ENCODE measurements at places on chromosomes 3 and 15. TPM values are rescaled to one million over a fixed set of nuclear protein-coding genes. Genes with fewer than 3 reads are reported as not detected.

The RNF111 gene
- total RNA-seq = 39.6 TPM

The GAP43 gene
- 0.96 TPM for total RNA-seq

The SI gene
- 6.5 TPM for total RNA-seq

The GREM1 gene
- total RNA-seq = 9.1 TPM

The GOLGA6A gene
- total RNA-seq = not detected

GRCh38 chr3:43997788-43998369 is 243.8 kb upstream of the TOPAZ1 start:
- no peak for DNase-seq

DNA sequence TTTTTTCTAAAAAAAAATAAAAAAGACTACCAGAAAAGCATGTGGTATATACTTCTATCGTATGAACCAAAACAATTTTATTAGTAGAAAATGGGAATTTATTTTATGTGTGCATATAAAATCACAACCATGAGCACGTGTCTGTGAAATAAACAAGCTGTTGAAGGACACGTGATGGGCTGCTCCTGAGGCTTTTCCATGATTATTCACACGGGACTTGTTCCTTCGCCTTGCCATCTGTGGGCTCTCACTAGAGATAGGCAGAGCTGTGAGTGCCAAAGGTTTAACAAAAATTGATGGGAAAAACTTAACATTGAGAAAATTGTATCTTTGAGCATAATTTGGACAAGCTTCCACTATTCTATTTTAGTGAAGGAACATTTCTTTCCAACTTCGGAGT is 12.4 kb upstream of the ETV5 start:
- DNase-seq = no peak

- no peak for DNase-seq
These were observed 98.3 kb downstream of the ABHD5 start for GRCh38 chr3:43789028-43789427.

GRCh38 chr3:182482705-182483104 is 310.6 kb upstream of the ATP11B start:
- no peak for DNase-seq

DNA sequence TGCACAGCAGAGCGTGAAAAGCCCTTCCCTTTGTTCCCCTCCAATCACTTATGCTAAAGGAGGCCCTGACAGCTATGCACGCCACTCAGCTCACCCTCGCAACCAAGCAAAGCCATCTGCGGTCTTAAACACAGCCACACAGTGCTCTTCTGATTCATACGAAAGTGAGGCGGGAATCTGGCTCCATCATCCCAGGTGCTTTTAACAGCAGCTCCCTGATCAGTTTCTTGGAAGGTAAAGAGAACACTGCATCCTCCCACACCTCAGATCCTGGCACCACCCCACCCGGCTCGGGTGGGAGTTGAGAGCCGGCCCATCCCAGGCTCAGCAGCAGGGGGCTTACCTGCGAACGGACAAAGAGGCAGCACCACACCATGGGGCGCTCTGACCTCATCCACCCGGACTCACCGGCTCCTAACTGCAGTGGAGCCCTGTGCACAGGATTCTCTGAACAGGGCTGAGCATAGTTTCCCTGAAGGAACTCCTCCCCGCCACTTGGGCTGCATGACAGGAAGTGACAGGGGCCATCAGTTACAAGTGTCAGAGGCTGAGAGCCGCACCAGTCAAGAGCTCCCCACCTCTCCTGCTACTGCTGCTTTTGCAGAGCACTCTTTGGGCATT is 114.3 kb upstream of the ARHGEF3 start:
- DNase-seq = peak; percentile 43

- DNase-seq = no peak
These were observed 391.1 kb upstream of the MDFIC2 start for GRCh38 chr3:70703305-70704102.

GRCh38 chr3:72270730-72271129 is 485.8 kb upstream of the PROK2 start:
- DNase-seq = no peak

GRCh38 chr15:53580366-53580765 is 179.1 kb downstream of the WDR72 start:
- no peak for DNase-seq

GRCh38 chr3:103991461-103992115 is 1375.1 kb upstream of the ALCAM start:
- no peak for DNase-seq

DNA sequence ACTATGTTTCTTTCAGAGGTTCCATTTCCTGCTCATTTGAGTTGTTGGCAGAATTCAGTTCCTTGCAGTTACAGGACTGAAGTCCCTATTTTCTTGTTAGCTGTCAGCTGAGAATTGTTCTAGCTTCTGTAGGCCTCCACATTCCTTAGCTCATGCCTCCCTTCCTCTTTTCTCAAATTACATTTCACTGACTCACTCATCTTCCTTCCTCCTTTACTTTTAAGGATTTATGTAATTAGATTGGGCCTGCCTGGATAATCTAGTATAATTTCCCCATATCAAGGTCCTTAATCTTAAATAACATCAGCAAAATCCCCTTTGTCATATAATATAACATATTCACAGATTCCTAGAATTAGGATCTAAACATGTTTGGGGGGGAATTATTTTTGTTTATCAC is 40.6 kb upstream of the RBMS3 start:
- DNase-seq = no peak

DNA sequence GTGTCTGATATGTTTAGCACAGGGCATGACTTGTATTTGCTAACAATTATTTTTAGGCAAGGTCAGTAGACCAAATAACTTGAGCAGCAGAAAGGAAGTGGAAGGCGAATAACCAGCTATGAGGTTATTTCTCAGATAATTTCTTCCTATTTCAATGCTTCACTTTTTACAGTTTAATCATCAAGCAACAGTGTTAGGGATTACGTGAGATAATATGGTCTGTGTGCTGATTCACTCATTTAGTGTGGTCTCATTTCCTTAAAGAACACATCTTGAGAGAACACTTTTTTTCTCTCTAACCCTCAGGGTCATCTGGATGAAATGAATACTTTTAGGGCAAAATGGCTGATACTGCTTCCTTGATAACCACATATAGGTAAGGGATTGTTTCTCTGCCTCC is 126.0 kb upstream of the CCNL1 start:
- no peak for DNase-seq

DNA sequence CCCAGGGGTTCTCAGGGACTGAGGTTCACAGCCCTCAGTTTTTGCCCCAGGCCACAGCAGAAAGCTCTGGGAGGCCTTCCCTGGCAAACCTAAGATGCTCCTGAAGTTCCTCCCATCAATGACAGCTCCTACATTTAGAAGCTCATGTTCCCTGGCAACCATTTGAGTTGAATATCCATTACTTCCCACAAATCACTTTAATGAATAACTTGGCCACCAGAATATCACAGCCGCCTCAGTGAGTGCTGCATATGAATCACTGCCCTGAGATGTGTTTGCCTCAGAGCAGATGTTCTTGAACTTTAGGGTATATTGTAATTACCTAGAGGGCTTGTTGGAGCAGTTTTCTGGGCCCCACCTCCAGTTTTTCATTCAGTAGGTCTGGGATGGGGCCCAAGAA is 27.4 kb downstream of the SLCO2A1 start:
- no peak for DNase-seq

DNA sequence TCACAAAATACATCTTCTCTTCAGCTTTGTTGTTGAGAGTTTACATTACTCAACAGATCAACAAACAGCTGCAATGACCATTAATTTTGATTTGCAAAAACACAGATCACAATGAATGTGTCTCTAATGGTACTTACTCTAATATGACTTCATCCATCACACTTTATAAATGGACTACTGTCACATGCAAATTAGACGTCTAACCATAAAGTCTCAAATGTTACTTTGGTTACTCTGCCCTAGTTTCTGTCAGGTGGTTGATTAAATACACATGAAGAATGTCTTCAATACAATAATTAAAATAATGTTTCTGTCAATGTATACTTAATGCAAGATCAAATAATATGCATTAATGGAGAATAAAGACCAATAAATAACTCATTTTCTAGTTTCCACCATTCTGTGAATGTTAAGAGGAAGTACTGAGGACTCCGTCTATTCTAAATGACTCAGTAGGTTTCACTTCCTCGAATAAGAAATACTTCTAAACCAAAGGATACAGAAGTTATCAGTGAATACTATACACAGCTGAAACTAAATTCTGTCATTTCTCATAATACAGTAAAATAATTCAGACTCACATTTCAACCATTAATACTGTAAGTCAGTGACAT is 145.8 kb downstream of the CBLB start:
- DNase-seq = no peak

DNA sequence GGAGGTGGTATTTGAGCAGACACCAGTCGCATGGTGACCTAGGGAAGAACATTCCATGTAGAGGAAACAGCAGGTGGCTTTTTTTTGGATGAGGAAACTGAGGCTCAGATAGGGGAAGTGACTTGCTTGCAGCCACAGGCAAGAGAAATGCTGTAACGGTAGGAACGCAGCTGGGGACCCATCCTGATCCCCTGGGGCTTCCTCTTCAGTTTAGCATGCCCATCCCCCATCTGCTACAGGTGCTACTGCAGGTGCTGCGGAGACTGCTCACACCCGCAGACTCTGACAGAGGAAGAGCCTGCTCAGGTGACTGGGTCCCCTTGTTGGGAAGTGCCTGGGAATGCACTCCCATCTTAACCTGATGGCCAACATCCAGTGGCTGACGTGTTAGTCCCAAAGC is 55.4 kb upstream of the SEC13 start:
- DNase-seq = no peak

- no peak for DNase-seq
These were observed 8.7 kb downstream of the ADPGK start for GRCh38 chr15:72774696-72775383.

DNA sequence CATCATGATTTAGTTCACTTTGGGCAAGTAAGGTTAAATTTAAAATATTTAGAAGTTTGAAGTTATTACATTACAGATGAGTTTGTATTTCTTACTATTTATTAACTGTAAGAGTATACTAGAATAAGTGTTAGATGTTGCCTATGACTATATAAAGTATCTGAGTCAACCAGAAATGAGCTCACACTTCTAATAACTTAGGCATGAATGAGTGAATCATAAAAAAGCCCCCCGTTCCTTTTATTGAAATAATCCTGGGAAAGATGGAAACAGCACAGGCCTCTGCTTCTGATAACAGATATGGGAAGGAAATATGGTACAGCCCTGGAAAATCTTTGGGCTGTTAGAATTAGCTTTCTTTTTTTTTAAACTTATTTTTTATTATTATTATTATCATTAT is 66.6 kb upstream of the TGFBR2 start:
- DNase-seq = no peak

Data from mucosa of descending colon (tissue), 3 donors.